ENCODE measurements at places on chromosomes 2 and 18.

DNA sequence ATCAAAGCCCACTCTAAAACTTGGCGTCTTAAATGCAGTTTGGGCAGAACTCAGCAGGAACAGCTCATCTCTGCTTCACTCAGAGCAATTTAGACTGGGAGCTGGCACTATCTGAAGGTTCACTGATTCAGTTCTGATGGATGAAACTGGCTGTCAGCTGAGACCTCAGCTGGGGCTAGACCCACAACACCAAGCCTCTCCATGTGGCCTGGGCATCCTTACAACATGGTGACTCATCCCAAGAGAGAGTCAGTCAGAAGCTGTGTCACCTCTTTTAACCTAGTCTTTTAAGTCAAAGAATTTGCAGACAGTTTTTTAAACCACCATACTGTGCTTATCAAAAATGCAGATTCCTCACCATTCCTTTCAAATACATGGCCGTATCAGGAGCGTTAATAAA is 62.6 kb upstream of the ZNF397 start:
- no peak for DNase-seq

- DNase-seq, result no peak
Measured at GRCh38 chr18:2662990-2663389, 7.5 kb downstream of the SMCHD1 start.

- no peak for DNase-seq
Measured at GRCh38 chr2:178807227-178808008, at the start of gene TTN. Gene TTN, minus strand, starts transcription at chr2:178807423. Its CDS starts 2,781 bp downstream, at chr2:178804642.

- no peak for DNase-seq
Measured at GRCh38 chr18:45317948-45318640, 297.2 kb upstream of the SLC14A2 start.

DNA sequence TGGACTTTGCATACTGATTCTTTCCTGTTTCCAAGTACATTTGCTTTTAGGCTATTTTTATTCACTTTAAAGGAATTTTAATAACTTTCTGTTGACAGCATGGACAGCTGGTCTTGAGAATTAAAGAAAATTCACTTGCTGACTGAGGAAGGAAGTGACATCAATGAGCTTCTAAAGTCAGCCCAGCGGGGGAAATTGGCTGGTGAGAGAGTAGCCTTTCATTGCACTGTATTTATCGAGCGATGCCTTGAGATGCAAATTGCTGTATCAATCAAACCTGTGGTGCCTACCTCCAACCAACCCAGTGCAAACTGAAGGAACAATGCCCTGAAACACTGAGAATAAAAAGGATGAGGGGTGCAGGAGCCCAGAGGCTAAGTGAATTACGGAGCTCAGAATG is 91.4 kb upstream of the AQP4 start:
- DNase-seq, result no peak

DNA sequence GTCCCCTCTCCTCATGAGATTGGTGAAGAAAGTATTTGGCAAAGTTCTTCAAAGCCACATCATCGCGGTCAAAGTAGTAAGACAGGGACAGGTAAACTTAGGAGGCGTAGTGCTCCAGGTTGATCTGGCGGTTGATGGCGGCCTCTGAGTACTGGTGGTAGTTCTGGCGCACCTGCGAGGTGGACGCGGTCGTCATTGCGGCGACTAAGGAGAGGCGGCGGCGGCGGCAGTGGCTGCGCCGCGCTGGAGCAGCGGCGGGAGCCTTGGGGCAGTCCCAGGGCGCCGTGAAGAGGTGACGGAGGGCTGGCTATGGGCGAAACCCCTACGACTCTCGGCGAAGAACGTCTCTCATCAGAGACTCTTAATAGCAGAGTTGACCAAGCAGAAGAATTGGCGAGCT is 107.2 kb upstream of the UBE2E3 start:
- DNase-seq, result no peak

GRCh38 chr2:37982847-37983246 is 57.8 kb downstream of the RMDN2 start:
- no peak for DNase-seq

DNA sequence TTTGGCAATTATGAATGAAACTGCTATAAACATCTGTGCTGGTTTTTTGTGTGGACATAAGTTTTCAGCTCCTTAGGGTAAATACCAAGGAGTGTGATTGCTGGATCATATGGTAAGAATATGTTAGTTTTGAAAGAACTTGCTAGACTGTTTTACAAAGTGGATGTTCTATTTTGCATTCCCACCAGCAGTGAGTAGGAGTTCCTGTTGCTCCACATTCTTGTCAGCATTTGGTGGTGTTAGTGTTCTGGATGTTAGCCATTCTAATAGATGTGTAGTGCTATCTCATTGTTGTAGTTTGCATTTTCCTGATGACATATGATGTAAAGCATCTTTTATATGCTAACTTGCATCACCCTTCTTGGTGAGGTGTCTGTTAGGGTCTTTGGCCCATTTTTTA is 304.6 kb downstream of the NUP35 start:
- DNase-seq, result no peak

GRCh38 chr2:97991081-97991856 is 4.5 kb downstream of the TMEM131 start:
- DNase-seq, result no peak

GRCh38 chr2:174683392-174683759 is 80.9 kb downstream of the CHRNA1 start:
- DNase-seq, result no peak

- DNase-seq, result no peak
Measured at GRCh38 chr2:120468136-120468535, 122.2 kb downstream of the INHBB start.

DNA sequence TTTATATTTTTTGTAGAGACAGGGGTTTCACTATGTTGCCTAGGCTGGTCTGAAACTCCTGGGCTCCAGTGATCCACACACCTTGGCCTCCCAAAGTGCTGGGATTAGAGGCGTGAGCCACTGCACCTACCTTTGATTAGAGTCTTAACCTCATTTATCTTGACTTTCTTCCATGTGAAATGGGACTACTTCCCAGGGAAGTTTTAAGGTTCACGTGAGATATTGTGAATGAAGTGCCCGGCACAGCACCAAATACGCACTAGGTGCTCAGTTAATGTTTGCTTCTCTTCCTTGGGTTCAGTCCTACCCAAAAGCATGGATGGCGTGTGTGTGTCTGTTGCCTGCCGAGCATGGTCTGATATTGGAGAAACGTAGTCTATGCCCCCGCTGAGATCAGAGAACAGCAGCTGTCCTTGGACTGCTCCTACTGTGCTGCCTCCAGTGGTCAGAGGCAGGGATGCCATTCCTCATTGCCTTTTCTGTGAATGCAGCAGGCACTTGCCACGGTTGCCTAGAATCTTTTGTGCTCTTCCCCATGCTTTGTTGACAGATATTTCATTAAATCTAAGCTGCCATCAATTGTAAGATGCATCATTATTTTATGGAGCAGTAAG is 12.3 kb upstream of the TFCP2L1 start:
- DNase-seq, result peak; percentile 12

- DNase-seq, result no peak
Measured at GRCh38 chr2:71748227-71748626, 294.9 kb downstream of the DYSF start.

DNA sequence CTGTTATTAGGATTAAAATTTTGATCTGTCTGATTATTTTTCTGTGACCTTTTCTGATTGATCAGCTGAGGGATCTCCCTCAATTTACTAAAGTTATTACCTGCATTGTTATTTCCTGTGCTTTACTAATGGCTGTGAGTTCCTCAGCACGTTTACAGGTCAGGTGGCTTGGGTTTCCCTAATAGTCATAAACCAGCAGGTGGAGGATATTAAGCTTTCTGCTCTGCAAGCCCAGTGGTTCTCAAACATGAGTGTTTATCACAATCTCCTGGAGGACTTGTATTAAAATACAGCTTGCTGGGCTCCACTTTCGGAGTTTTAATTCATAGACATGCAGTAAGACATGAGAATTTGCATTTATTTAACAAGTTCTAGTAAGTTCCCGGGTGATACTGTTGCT is 22.4 kb upstream of the UGP2 start:
- DNase-seq, result peak; percentile 4

DNA sequence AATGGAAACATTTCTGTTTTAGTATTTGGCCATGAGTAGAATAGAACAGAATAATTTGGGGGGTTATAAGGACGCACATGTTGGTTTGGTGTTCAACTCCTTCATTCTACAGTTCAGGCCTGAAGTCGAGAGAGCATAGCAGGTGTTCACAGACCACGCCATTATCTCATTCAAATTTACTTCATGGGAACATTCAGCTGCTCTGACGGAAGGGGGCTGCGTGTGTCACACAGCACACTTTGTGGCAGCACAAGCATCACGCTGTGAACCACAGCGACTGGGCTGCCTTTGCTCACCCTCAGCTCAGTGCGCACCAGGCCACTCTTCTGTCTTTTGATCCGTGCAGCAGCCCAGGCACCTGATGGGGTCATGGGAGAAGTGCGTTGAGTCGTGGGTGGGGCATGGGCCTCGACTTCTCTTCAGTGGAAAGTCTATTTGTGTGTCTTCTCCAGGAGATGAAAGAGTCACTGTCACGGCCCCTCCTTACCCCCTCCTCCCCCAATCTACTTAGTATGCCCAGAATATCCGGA is 348.6 kb upstream of the SALL3 start:
- DNase-seq, result no peak

- DNase-seq, result no peak
Measured at GRCh38 chr2:171568089-171568488, 45.8 kb downstream of the CYBRD1 start.

DNA sequence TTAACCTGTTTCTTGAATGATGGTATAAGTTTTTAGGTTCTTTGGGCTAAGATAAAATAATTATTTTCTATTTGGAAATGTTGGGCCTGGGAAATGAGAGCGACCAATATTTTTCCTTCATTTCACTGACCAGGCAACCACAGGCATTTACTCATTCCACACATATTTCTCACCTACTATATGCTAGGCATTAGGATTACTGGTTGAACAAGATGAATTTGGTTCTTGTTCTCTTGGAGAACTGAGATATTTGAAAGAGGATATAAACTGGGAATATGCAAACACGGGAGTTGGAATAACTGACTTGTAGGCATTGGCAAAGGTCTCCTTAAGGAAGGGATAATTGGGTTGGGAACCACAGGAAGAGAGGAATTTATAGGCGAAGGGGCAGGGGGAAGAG is 3.9 kb upstream of the MYL1 start:
- DNase-seq, result no peak

- peak; percentile 18 for DNase-seq
Measured at GRCh38 chr2:45008296-45009129, 739 bp downstream of the SIX2 start.

- DNase-seq, result no peak
Measured at GRCh38 chr18:12248926-12249720, 5.0 kb upstream of the CIDEA start.

DNA sequence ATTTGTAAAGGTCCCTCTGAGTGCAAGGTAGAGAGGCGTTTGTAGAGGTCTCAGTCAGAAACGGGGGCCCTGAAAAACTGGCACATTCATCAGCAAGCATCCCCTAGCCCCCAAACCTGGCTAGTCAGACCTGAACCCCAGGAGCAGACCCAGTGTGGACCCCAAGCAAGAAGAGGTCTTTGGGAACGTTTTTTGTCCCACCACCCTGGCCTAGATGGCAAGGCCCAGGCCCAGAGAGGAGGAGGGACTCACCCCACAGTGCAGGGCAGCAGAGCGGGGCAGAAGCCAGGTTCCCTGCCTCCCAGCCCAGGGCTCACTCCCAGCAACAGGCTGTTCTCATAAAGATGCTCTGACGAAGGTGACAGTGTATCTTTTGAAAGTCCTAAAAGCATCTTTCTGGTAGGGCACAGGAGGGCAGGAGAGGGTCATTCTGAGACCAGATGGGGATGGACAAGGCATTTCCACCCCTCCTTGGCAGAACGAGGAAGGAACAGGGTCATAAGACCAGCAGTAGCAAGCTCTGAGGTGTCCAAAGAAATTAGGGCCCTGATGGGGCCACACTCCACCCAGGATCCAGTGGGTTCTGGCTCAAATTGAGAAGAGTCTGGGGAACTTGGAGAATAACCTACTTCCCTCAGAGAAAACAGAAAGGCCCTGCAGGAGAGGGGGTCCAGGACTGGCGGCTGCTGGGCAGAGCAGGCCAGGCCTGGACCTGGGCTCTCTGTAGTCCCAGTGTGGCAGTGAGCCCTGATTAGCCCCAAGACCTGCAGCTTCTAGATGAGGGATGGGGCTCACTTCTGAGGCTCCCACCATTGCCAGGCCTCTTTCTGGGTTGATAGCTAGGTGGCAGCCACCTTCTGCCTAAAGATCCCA is 18.2 kb downstream of the ADRA2B start:
- no peak for DNase-seq

DNA sequence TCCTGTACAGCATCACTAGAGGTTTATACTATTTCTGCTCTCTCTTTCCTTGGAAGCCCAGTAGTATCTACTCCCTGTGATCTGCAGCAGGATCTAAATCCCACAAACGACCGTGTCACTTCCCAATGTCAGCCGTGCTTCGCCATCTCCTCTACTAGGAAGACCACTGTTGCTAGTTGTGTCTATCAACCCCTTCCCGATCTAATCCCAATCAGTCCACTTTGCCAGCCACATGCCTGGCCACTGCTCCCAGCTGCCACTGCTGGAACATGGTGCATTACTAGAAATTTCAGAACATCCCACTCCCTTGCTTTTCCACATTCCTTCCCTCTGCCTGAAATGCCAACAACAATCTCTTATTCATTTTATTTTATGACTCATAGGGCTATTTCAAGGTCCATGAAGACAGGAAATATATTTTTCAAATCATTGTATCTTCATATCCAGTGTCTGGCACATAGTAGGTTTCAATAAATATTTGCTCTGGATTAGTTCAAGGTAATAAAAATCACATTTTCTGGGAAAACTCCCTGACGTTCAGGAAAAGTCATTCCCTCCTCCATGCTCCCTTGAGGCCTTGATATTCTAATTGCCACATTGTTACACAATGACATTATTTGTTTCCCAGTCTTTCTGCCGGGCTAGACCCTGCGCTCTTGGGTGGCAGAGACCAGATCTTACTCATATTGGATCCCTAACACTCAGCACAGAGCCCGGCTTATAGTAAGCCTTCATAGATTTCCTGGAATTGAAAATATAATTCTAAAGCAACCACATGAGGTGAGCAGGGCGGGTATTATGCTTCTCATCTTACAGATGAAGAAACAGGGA is 2.1 kb upstream of the TRIB2 start:
- no peak for DNase-seq

Data from NCI-H2029 (cell line).